ENCODE measurements at places on chromosomes 7 and 10.

- DNase-seq = no peak
Measured at GRCh38 chr10:86979296-86979818, 11.1 kb downstream of the ADIRF start.

DNA sequence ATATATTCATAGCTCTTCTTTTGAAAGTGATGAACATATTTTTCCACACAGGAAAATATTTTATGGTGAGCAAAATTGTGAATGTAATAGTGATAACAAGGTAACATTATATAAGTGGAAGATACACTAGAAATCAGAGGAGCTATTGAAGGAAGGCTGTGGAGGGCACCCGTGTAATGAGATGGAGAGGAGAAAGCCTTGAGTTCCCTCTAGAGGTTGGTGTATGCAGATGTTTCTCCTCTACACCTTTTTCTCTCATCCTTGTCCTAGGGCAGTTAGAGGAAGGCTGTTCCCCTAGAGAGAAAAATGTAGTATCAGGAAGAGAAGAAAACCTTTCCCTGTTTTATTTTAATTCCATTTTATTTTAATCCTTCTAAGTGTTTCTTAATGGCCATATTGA, 54.6 kb upstream of the NRG3 start:
- no peak for DNase-seq

- DNase-seq = no peak
Measured at GRCh38 chr7:127858091-127858914, 172.9 kb downstream of the LRRC4 start.

DNA sequence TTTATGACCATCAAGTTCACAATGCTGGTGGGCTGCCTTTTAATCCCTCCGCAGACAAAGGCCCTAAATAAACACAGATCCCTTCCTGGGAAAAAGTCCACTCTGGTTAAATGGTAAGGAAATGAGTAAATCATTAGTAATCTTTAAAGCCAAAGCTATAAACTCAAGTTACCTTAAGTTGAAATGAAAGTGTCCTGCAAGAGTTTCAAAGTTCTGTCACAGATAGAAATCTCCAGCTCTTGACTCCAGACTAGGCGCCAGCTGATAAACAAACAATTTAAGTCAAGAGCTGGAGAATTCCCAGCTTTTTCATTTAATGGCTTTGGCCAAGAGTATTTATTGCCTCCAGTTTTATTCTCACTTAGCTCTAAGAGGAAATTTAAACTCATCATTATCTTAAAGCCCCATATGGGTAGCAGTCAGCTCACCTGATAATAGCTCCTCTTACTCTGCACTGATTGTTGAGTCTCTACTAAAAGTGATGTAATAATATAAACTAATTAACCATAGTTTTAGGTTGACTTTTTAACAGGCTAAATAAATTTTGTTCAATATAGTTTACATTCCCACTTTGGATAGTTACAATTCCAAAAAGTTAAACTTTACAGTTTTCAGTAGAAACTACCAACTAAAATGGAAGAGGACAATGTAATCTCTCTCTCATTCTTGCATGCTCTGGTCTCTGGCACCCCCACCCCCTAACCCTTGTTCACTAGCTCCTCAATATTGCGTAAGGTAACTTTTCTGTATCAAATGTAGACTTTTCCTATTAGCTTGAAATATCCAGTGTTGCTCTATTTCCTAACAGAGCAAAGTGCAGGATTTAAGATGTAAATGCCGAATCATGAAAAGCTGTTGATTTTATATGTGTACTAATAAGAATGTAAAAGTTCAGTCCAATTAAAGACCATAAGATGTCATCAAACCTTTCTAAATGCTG, 56.1 kb downstream of the HIBADH start:
- no peak for DNase-seq

DNA sequence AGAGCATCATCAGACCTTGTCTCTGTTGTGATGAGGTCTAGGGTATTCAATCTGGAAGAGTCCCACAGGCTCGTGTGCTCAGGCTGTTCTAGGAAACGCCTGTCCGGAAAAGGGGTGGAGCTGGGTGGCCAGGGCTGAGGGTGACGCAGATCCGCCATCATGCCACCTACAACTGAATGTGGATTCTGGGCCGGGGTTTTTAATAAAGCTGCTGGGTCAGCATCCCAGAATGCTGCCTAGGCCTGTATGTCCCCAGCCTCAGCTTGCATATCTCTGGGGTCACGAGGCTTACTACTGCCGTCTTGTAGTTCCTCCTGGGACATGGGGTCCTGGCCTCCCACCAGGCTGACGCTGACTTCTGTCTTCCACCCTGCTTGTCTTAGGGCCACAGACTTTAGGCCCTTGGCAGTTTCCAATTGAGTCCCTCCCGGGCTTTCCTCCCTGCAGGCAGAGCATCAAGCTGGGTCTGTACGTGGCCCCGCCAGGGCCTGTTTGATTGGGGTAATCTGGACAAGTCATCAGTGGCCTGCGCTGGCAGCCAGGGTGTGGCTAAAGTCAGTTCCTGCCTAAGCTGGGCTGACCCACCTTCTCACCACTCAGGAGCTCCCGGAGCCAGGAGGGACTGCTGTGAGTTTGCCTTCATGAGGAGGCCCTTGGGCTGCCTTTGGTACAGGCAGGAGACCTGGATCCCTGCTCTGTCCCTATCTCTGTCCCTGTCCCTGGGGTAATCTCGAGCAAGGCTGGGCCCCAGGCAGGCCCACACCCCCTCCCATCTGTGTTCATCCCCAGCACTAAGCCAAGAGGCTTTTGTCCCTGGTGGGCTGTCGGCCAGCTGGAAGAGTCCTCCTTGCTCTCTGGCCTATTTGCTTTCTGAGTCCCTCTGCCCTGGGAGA, 79.9 kb downstream of the ZMIZ1 start:
- DNase-seq = no peak

GRCh38 chr7:44046321-44047061, 2.0 kb downstream of the DBNL start:
- no peak for DNase-seq

Data from stimulated activated CD8-positive, alpha-beta memory T cell treated with anti-CD3 and anti-CD28 coated beads, Interleukin-2, amount 100 ng/mL, for 48 hours (primary cell).